H4 (cell line): ENCODE measurements at places on chromosomes 2 and 18. TPM values are rescaled to one million over a fixed set of nuclear protein-coding genes. Genes with fewer than 3 reads are reported as not detected.

C2orf81 gene
- 0.53 and 0.70 TPM in 2 replicates for total RNA-seq

LIPT1 gene
- total RNA-seq: 4.9 and 8.5 TPM in 2 replicates

CDH2 gene
- 29.8 and 32.5 TPM in 2 replicates for total RNA-seq

SAG gene
- total RNA-seq: not detected in 2 replicates

MLPH gene
- total RNA-seq: 7.7 and 9.9 TPM in 2 replicates

CMPK2 gene
- 3.4 and 4.8 TPM in 2 replicates for total RNA-seq

MDH1B gene
- 2.6 and 8.7 TPM in 2 replicates for total RNA-seq

CASP10 gene
- total RNA-seq: 1.0 and 1.2 TPM in 2 replicates

SPIRE1 gene
- total RNA-seq: 8.9 and 10.7 TPM in 2 replicates

TCF23 gene
- total RNA-seq: not detected in 2 replicates

KCNF1 gene
- 0.14 TPM in 1 of 2 replicates, not detected in the other for total RNA-seq

ELOA2 gene
- total RNA-seq: not detected in 2 replicates

CCDC141 gene
- total RNA-seq: 0.02 TPM in 1 of 2 replicates, not detected in the other

SERPINB2 gene
- 0.39 and 1.0 TPM in 2 replicates for total RNA-seq

DBI gene
- 301 and 339 TPM in 2 replicates for total RNA-seq

FAM124B gene
- 0.06 TPM in 1 of 2 replicates, not detected in the other for total RNA-seq

HOXD10 gene
- total RNA-seq: not detected in 2 replicates

STPG4 gene
- total RNA-seq: not detected in 2 replicates

CFC1 gene
- 0.39 TPM in 1 of 2 replicates, not detected in the other for total RNA-seq

TRAPPC8 gene
- 18.9 and 24.3 TPM in 2 replicates for total RNA-seq

MCEE gene
- 7.3 and 8.4 TPM in 2 replicates for total RNA-seq

KCNE4 gene
- total RNA-seq: 2.4 and 2.8 TPM in 2 replicates

CCNT2 gene
- 10.1 and 10.8 TPM in 2 replicates for total RNA-seq

EML6 gene
- total RNA-seq: 2.4 and 2.9 TPM in 2 replicates

CYP26B1 gene
- 1.5 and 1.7 TPM in 2 replicates for total RNA-seq

TSPYL6 gene
- not detected in 2 replicates for total RNA-seq

RTP5 gene
- total RNA-seq: not detected in 2 replicates

IL36A gene
- total RNA-seq: not detected in 2 replicates

PRKRA gene
- total RNA-seq: 53.5 and 53.9 TPM in 2 replicates

SCYGR1 gene
- total RNA-seq: not detected in 2 replicates

ABCB11 gene
- not detected in 2 replicates for total RNA-seq

PXDN gene
- 147 and 171 TPM in 2 replicates for total RNA-seq

SERPINB3 gene
- total RNA-seq: not detected in 2 replicates

MYO3B gene
- total RNA-seq: 0.10 TPM in 1 of 2 replicates, not detected in the other

ALPP gene
- total RNA-seq: 1.4 and 1.5 TPM in 2 replicates

CD8B2 gene
- total RNA-seq: not detected in 2 replicates

C2orf15 gene
- 0.37 and 3.8 TPM in 2 replicates for total RNA-seq

ACVR1C gene
- total RNA-seq: 0.06 and 0.50 TPM in 2 replicates

ERFE gene
- 4.3 and 6.2 TPM in 2 replicates for total RNA-seq

TBR1 gene
- total RNA-seq: 0.02 TPM in 1 of 2 replicates, not detected in the other

TXNDC2 gene
- 0.29 and 0.55 TPM in 2 replicates for total RNA-seq

PRADC1 gene
- total RNA-seq: 26.6 and 49.4 TPM in 2 replicates

ANKRD36 gene
- 2.5 and 4.2 TPM in 2 replicates for total RNA-seq

ANKRD62 gene
- not detected in 2 replicates for total RNA-seq

PROKR1 gene
- not detected in 2 replicates for total RNA-seq

CHRND gene
- not detected in 2 replicates for total RNA-seq

LOXHD1 gene
- total RNA-seq: not detected in 2 replicates

CRACDL gene
- 0.08 TPM in 1 of 2 replicates, not detected in the other for total RNA-seq

DSG4 gene
- total RNA-seq: not detected in 2 replicates

SPATA3 gene
- total RNA-seq: not detected in 2 replicates

SLC9A4 gene
- not detected in 2 replicates for total RNA-seq

DAW1 gene
- not detected in 2 replicates for total RNA-seq

IL18RAP gene
- 0.06 TPM in 1 of 2 replicates, not detected in the other for total RNA-seq

CENPA gene
- total RNA-seq: 24.8 and 30.2 TPM in 2 replicates

ACOXL gene
- not detected in 2 replicates for total RNA-seq
